ENCODE measurements at places on chromosomes 1 and 21.
A peak's percentile ranks its signal among the peaks of the same experiment; 100 is the strongest.

DNA sequence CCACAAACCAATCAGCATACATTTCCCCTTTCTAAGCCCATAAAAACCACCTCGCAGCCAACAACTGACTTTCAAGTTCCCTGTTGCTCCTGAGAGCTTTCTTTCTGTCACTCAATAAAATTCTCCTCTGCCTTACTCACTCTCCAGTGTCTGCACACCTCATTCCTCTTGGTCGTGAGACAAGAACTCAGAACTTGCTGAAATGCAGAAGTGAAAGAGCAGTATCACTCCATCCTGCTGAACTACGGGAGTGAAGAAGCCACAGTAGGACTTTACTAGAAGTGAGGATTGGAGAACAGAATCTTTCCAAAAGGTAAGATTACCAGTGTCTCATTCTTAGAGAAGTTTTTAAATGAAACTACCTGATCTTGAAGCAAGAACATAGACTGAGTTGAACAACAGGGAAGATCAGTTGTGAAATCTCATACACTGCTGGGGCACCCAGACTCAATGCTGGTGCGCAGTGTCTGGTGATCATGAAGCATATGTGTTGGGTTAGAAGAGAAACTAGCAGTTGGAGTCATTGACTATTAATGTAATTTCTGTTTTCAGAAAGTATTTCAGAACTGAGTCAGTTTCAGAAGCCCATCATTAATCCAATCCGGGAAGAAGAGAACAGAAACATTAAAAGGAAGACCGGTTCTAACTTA, 726.9 kb upstream of the TMPRSS15 start:
- no peak for DNase-seq

DNA sequence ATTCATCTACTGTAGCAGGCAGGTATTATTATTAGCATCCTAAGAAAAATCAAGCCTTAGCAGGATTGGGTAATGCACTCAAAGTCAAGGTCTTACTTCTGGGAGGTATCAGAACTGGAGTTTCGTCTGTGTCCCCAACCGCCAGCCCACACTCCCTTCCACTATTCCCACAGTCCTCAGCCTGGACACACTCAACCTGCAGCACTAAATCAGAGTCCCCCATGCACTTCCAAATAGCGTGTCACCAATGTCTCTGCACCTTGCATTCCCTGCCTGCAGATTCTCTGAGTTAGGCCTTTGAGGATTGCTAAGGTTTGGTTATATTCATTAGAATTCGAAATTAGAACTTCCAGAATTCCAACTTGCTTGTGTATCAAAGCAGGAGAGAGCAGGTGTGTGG, 3.9 kb downstream of the LYPD8 start:
- DNase-seq = no peak

DNA sequence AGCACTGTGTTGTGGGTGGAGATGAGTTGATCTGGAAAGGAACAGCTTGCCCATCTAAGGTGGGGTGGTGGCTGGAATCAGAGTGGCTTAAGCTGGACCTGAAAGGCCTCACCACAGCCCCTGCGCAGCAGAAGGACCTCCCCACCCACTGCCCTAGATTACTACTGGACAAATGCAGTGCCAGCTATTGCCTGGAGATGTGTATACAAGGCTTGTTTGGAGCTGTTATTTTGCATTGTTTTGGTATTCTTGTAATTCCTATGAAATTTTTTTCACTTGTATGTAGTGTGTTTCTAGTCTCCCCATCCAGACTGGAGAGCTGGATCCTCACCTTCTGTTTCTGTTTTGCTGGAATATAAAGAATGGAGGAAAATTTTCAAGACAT, 1.3 kb upstream of the SLC30A1 start:
- DNase-seq = no peak

DNA sequence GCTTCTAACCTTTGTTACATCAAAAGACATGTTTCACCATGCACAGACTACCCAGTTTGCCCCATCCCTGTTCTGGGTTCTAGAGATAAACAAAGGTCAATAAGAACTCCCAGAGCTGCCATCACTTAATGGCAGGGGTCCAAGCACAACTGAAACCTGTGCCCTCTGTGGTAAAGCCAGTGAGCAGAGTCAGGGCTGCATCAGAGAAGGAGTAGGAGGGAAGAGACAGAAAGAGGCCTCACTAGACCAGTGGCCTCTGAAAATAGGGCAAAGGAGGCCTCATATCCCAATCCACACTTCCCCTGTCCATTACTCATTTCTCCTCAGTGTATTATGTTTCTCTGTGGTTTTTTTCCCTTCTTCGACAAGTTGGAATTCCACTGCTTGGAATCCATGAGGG, 10.2 kb downstream of the ATP1A2 start:
- no peak for DNase-seq

DNA sequence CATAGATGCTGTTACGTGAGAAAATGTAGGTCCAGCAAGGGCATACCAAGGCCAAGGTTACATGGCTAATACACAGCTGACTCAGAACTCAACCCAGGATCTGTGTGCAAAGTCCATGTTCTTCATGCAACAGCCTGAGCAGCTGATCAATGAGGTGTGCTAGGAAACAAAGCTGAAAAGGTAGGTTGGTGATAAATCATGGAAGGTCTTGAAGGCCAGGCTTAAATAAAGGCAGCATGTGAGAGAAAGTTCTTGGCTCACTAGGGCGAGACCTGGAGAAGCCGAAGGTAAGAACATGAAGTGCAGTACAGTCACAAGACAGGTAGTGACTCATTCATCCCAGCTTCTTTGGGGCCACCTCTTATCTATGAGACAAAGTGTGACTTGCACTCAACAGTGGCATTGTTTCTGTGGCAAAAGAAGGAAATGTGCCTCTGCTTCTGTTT, 33.4 kb downstream of the TLR5 start:
- DNase-seq = no peak

GRCh38 chr1:208951908-208952307, 631.6 kb upstream of the CAMK1G start:
- DNase-seq = no peak

DNA sequence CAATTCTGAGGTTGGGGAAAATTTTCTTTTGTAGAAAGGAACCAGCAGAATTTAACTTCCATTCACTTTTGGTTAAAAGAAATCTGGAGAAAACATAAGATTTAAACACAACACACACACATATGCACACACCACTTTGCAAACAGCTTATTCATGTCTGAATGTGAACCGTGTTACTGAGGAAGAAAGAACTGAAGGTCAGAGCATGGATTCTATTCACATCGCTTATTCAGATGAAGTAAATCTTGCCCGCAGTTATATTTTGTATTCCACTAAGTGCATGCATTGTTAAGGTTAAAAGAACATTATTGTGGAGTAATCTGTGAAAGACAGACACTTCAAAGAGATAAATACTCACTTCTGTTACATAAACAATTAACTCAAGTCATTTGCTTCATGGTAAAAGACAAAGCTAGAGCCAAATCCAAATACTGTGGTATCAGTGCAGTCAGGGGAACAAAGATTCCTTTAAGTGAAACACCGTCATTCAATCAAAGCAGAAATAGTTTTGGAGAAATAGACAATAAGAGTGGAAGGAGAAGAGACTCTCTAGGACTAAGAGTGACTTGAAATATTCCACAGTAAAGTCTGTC, 82.0 kb downstream of the LRRC53 start:
- DNase-seq = no peak

DNA sequence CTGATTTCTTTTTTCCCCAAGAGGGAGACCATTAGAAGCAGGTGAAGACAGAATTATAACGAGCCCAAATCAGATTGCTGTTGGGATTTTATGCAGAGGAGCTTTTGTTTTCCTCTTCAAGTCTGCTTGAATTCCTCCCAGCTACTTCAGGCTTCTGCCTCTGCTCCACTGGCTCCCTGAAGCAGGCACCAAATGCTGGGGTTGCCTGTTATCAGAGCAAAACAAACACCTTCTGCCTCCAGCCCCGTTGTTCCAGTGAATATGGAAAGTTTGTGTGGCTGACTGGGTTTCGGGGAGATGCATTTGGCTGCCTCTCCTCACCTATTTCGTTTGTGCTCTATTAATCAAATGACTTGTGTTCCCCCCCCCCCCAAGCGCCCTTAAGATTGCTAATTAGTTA, 209.2 kb downstream of the URB2 start:
- no peak for DNase-seq

DNA sequence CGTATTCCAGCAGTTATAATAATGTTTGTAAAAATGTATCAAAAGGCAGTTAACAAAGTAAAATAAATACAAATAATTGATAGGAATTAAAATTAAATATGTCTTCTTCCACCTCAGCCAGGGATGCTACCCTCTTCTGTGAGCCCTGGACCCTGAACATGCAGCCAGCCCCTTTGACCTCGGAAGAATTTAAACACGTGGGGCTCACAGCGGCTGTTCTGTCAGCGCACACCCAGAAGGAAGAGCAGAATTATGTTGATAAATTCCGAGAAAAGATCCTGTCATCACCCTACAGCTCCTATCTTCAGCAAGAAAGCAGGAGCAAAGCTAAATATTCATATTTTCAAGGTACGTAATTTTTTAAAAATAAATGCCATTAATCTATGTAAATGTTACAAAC, 26.5 kb downstream of the UTS2 start:
- no peak for DNase-seq

GRCh38 chr1:51897699-51898031, 19.1 kb upstream of the NRDC start:
- no peak for DNase-seq

DNA sequence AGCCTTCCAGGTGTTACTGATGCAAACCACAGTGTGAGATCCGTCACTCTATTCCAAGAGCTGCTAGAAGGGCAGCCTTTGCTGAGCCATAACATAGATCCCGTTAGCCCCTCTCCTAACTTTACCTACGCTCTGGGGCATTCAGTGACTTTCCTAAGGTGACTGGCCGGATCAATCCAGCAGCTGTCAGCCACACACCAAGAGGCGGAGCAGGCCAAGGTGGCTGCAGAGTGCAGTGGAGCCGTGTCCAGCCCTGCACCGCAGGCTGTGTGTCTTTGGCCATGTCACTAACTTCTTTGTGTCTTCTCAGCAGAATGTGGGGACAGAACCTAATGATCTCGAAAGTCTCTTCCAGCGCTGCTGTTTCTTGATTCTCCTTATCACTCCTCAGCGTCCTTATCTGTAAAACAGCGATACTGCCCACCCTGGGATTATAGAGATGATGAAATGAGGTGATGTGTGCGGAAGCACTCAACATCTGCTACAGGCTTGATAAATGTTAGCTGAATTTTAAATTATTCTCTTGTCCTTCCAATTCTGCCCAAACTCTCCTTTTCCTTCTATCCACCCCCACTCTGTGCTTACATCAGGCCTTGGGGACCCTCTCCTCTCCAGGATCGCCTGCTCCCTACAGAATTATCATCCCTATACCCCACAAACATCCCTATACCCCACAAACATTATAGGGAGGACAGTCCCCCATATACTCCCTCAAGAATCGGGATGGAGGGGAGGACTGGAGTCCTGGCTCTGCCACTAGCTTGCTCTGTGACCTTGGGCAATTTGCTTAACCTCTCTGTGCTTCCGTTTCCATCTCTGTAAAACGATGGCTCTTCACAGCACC, 25.8 kb upstream of the LRRN2 start:
- DNase-seq = no peak

DNA sequence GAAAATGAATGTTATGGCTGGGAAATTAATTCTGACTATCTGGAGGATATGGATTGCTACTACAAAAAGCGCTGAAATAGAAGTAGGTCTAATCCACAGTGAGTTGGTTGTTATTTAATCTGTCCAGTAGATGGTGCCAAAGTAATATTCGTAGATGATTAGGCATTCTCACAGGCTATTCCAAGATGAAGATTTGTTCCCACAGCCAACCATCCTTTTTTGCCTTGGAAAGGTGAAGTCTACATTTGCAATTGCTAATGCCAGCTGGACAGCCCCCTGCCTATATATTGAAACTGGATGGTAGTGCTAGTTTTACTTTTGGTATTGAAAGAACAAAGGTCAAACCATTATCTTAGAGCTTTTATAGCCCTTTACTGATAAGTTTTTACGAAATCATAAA, 43.8 kb downstream of the RBM11 start:
- DNase-seq = no peak

- DNase-seq = no peak
These were observed 13.5 kb downstream of the VANGL1 start for GRCh38 chr1:115655306-115655663.

DNA sequence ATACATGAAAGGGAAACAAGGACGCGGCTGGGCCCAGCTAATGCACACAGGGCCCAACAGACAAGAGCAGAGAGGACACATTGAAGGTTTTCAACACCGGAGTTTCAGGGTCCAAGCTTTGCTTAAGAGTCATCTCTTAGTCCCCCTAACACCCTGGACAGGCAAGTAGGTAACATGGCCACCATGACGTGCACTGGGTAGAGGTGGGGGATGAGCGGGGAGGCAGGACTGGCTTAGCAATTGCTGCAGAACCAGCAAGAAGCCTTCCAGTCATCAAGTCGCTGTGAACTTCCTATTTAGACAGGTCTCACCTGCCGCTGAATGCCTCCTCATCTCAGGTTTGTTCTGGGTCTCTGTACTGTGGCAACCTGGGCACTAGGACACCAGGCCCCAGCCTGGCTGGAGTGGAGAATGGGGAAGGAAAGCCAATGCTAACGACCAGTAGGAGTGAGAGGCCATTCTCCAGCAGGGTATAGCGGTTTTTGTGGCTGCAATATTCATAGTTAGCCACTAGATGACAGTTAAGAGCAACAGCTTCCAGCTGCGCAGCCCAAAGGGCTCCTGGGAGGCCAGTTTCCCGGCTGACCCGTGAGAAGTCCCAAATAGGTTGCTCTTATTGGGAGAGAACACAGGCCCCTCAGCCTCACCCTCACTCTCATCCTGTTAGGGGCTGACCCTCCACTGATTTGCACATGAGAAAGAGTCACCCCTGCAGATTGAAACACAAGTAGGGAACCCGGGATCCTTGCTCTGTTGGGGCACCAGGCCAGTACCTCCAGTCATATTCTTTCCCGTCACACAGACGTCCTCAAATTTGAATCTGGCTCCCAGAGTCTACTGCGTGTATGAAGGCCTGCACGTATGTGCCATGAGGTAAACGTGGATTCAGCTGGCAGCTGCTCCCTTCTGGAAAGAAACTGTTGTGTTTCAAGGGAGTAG, 6.0 kb upstream of the PIGC start:
- DNase-seq = peak; percentile 30

- DNase-seq = no peak
These were observed 46.3 kb upstream of the PRDX6 start for GRCh38 chr1:173430677-173431303.

- no peak for DNase-seq
These were observed 13.1 kb upstream of the BCL9 start for GRCh38 chr1:147527941-147528936.

DNA sequence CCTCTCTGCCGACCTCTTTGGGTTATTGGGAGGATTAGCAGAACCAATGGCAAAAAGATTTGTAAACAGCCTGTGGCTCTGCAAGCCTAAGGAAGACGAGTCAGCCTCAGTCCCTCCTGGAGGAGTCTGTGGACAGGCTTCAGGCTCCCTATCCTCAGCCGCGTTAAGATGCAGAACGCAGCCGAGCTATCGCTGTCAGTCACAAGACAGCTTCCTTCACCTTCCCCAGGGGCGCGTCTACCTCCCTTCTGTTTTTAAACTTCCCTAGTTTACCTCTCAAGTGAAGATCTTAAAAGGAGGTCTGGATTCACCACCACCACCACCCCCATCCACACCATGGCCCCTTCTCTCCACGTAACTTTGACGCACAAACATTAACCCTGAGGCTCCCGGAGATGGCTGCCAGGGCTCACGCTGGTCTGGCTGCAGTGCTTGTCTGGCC, 738 bp downstream of the CAMK1G start:
- no peak for DNase-seq

- DNase-seq = no peak
These were observed 24.3 kb downstream of the MROH7 start for GRCh38 chr1:54665852-54666251.

- DNase-seq = no peak
These were observed 37.0 kb downstream of the DMAP1 start for GRCh38 chr1:44250068-44250781.

- no peak for DNase-seq
These were observed 4.7 kb downstream of the ELOA start for GRCh38 chr1:23748016-23748415.

GRCh38 chr1:88293691-88294190, 390.3 kb upstream of the PKN2 start:
- DNase-seq = no peak

Data from activated T-helper 1 cell treated with anti-CD3 and anti-CD28 coated beads, Interleukin-12 subunit alpha, Interleukin-12 subunit beta, Interleukin-2, Interleukin-4 antibody, amounts not matched to agents 30 ng/mL and 10 ng/mL and 1 ng/mL, durations not matched to agents 14 hours and 24 hours and 36 hours (primary cell).